Urinary bladder (tissue), 4 donors: ENCODE measurements at places on chromosomes 7 and 10. TPM values are rescaled to one million over a fixed set of nuclear protein-coding genes. Genes with fewer than 3 reads are reported as not detected.

The POLR2J2 gene
- polyA plus RNA-seq: 0.48 TPM

The ASZ1 gene
- not detected for polyA plus RNA-seq

The TMEM176B gene
- 84.0 TPM for polyA plus RNA-seq

The ZC3HAV1L gene
- 3.3 TPM for polyA plus RNA-seq

The HMX3 gene
- not detected for polyA plus RNA-seq

The RET gene
- polyA plus RNA-seq: 1.6 TPM

The TOMM7 gene
- polyA plus RNA-seq: 634 TPM

The OPN4 gene
- polyA plus RNA-seq: 0.13 TPM

The VSTM4 gene
- polyA plus RNA-seq: 18.7 TPM

The ADIRF gene
- 404 TPM for polyA plus RNA-seq

- DNase-seq: no peak
These were observed 58.5 kb downstream of the CCDC6 start for GRCh38 chr10:59847888-59848287.

- no peak for DNase-seq
These were observed 93.4 kb downstream of the SNX13 start for GRCh38 chr7:17846935-17847334.

DNA sequence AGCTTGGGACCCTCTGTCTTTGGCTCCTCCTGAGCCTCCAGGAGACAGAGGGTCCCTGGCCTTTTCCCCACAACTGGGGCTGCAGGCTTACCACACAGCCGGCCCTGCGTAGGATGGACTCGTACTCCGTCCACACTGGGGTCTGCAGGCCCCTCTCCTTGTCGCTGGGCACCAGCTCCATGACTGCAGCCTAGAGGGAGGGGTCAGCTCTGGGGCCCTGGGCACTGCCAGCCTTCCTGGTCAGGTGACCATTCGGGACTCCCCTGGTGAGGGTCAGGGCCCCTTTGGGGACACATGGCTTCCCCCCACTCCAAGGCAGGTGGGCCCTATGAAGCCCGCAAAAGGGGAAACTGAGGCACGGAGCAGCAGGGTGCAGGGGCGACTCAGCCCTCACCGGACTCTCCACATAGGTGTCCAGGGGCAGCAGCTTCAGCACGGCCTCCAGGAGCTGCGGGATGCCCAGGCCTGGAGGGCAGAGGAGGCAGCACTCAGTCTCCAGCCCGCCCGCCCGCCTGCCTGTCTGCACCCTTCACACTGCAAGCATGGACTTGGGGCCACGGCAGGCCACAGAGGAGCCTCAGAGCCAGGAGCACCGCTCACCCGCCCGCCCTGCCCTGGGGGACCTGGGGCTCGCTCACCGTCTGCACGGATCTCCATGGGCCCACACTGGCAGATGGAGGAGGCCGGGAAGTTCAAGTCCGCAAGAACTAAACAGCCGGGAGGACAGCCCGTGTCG is 1.1 kb downstream of the FUOM start:
- DNase-seq: no peak

DNA sequence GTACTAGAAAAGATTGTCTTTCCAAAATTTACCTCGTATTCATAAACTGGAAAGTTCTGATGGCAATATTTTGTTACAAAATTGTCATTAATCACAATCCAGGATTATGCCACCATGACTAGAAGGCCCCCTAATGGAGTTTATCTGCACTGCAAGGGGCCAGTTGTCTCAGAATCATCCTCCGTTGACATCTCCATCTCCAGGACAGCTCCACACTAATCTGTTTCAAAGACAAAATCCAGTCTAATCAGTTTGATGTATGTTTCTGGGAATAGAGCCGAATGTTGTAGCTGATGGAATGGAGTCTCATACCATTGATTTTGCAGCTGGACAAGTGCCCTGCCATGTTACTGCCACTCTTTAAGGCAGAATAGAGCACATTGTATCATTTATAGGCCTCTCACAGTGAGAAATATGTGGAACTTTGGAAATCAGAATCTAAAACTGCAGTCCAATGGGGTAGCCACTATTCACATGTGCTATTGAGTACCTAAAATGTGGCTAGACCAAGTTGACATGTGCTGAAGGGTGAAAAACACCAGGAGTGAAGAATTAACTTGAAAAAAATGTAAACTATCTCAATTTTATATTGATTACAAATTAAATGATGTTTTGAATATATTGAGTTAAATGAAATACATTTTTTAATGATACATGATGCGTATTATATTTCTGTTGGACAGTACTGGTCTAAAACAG is 38.3 kb upstream of the TOMM7 start:
- DNase-seq: no peak

DNA sequence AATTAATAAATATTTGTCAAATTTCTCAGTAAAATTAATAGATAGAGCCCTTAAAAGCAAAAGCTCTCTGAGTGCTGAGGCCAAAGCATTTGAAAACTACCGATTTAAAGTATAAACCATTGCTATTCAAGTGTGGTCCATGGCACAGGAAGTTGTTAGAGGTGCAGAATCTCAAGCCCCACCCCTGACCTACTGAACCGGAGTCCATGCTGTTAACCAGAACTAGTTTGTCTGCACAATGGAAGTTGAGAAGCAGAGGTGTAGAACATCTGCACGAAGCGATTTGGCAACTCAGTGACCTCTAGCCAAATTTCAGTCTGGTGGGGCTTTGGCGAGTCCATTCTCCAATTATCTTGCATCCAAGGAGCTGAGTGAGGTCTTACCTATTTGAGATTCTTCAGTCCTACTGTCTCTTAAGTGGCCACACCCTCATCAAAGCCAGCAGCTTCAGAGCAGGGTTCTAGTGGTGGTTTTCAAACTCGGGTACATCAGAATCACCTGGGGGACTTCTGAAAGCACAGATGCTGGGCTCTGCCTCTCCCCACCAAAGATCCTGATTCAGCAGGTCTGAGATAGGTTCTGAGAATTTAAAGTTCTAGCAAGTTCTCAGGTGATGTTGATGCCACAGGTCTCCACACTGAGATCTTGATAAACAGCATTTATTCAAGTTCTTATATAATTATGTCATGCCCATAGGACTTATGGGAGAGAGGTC is 96.8 kb upstream of the SAMD8 start:
- DNase-seq: no peak

GRCh38 chr10:64503429-64503828 is 982.2 kb downstream of the REEP3 start:
- no peak for DNase-seq

DNA sequence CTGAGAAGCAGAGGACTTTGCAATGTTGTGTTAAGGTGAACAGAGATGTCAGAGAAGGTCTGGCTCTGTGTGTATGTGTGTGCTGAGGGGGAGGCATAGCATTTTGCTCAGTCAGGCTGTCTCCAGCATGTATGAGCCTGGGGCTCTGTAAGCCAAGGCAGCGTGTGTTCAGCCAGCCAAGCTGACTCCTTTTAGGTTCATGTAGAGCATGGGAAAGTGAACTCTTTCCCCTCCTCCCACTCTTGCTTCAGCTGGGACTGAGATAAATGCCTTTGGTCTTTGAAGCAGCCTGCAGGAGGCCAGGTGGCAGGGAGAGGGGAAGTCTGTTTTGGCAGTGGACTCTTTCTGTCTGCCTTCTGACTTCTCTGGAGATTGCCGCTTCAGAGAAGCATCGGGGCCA is 3.8 kb downstream of the SFXN2 start:
- no peak for DNase-seq

- no peak for DNase-seq
These were observed 44.6 kb upstream of the HYCC1 start for GRCh38 chr7:23058408-23059096.

GRCh38 chr10:13792006-13792405 is 205.2 kb downstream of the PRPF18 start:
- DNase-seq: no peak

DNA sequence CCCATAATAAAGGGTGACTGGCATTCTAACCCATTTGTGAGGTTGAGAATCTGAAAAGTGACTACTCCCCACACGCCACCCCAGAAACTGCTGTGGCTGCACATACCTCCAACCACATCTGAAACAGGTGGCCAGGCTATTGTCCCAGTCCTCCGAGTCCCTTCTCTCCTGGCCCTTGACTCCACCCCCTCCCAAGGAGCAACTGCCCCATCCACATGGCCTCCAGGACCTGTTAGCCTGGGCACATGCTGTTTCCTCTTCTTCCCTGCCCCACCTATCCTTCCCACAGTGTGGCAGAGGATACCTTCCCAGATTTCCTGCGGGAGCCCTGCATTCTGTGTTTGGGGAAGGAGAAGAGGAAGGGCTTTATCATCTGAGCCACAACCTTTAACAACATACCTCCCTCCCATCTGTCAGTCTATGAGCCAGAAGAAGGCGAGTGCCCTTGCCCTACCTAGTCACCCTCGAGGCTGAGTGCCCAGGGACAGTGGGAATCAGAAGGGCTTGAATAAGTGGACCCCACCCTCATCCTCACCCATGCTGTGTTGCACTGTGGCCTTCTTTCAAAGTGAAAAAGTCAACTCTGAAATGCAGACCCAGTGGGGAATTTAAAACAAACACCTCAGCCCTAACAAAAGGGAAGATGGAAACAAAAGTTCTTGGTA is 11.9 kb downstream of the STEAP1B start:
- DNase-seq: no peak

DNA sequence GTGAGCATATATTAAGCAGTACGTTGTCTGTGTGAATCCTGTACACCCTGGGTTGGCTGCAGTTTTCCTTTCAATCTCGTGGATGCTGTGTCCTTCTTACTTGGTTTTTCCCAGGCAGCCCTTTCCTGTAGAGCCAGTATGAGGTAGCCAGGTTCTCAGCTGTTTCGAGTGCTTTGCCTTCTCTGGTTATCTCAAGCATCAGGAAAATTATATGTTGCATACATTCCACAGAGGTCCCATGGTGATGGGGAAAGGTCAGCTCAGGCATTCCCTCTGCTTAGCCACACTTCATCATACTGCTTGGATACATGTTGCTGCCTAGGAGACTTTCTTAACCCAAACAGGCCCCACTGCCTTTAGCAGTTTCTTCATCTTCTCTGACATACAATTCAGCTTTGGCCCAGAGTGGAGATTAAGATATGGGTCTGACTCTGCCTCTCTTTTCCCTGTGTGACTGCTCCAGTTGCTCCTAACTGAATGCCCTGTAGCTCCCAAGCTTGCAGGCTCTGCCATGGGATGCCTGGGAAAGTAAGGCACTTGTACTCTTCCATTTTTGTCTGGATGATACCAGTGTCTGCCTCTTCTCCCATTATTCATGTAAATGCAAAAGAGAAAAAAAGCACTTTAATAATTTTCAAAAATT is 11.3 kb downstream of the GNAI1 start:
- no peak for DNase-seq

DNA sequence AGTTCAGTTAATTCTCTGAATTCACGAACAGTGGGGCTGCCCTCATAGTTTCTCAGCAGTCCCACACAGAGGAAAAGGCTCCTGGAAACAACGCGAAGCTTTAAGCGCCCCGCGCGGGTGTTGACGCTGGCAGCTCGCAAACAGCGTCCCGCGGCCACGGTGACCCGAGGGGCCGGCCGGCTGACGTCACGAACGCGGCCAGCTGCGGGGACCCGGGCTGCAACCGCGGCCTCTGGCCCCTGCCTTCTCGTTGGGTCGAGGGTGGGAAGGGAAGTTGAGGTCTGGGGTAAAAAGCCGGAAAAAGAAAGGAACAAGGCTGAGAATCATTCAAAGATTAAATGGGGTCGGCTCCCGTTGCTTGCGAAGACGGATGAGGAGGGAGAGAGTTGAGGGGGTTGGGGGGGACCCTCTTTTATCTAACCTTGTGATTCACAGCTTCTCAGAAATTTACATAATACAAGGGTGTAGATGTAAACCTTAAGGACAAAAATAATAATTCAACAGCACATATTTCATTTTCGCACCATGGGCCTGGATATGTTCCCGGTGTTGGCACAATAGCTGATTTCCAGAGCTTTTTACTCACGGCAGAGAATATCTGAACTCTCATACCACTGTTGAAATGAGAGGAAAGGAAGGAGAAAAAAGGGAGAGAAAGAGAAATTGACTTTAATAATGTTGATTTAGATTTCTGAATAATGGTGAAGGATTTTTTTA is 7.3 kb upstream of the FEZF1 start:
- DNase-seq: no peak

GRCh38 chr10:131017566-131018285 is 293.8 kb downstream of the TCERG1L start:
- no peak for DNase-seq

- DNase-seq: no peak
These were observed 10.6 kb downstream of the CPSF4 start for GRCh38 chr7:99449326-99449725.

DNA sequence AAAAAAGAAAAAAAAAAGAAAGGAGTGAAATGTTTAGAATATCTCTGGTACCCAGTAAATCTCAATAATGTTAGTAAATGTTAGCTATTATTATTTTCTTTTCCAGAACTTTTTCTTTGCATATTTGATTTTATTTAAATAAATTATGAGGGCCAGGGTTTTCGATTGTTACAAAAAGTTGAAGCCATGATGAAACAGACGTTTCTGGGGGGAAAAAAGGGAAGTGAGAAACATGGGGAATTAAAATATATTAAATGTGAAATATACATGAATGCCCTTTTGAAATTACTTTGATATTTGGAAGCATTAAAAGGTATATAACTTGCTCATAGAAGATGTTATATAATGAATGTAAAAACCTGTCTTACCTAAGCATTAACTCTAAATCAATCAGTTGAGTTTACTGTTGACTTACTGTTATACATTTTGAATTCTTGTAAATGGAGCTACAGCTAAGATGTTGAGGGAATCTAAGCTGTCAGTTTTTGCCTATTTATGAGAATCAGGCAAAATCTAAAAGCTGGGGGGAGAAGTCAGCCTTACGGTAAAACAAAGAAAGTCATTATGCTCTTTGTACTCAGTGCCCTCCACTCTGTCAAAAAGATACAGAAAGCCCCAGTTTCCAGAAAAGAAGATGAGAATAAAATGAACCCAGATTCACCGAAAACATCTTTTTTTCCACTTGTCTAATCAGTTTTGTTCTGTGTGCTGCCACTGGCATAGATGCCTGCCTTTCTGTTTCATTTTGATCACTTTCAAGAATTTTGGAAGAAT is 30.0 kb upstream of the KDM7A start:
- no peak for DNase-seq

GRCh38 chr10:44293842-44294241 is 91.1 kb downstream of the CXCL12 start:
- no peak for DNase-seq

- no peak for DNase-seq
These were observed 303.4 kb downstream of the PCLO start for GRCh38 chr7:82859106-82859850.

- DNase-seq: no peak
These were observed 128.6 kb upstream of the PTPRZ1 start for GRCh38 chr7:121744319-121744718.

- DNase-seq: no peak
These were observed 3.0 kb downstream of the GSAP start for GRCh38 chr7:77413128-77413527.

DNA sequence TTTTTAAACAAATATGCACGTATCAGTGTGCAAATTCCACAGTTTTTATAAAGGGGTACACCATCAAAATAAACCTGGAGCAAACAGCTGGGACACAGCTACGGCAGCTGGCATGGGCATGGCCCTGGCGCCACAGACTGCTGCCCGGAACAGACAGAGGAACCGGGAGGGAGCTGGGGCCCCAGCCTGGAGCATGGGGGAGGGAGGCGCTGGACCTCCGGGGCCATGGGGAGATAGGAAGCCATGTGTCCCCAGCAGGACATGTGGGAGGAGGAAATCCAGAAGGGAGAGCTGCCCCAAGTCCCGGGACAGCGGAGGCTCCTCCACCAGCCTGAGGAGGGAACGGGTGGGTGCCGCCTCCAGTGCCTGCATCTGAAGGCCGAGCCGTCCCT is 180.1 kb downstream of the MAD1L1 start:
- DNase-seq: no peak

GRCh38 chr10:88168171-88169036 is 305.0 kb downstream of the PTEN start:
- DNase-seq: no peak
